BJ (cell line): ENCODE measurements at places on chromosomes 5 and 9.

DNA sequence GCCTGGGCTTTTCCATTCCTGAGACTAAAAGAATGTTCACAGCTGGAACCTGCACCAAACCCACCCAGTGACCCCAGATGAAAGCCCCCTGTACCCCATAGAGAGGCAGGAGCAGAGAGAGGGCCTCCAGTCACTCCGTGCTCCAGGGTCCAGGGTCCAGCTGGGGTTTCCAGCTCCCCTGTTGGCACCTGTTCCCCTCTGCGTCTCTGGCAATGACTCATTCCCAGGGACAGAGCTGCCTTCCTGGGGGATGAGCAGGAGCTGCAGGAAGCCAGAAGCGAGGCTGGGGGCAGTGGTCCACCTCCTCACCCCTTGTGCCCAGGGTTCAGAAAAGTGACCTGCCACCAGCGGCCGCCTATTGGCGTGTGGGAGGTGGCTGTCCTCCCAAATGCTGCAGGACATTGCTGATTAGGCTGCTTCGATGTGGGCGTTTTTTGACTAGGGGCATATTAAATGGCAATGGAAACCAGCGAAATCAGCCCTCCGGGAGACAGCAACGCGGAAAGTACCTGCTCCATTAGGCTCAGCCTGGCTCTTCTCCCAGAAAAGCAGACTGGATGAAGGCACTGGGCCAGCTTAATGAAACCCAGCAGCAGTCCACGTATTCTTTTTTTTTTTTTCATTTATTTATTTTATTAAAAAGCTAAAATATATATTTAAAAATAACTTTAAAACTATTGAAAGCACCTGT, 97.4 kb downstream of the DAP start:
- DNase-seq = peak; percentile 9

GRCh38 chr5:82622711-82623514, 344.8 kb upstream of the RPS23 start:
- DNase-seq = no peak

DNA sequence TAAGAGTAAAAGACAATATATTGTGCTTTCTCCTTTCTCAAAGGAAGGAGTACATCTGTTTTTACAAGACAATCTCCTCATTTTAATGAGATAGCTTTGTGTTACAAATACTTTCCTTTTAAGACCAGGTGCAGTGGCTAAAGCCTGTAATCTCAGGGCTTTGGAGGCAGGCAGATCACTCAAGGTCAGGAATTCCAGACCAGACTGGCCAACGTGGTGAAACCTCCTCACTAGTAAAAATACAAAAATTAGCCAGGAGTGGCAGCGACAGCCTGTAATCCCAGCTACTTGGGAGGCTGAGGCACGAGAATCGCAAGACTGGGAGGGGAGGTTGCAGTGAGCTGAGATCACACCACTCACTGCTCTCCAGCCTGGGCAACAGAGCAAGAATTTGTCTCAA, 11.8 kb downstream of the TMEM161B start:
- no peak for DNase-seq

DNA sequence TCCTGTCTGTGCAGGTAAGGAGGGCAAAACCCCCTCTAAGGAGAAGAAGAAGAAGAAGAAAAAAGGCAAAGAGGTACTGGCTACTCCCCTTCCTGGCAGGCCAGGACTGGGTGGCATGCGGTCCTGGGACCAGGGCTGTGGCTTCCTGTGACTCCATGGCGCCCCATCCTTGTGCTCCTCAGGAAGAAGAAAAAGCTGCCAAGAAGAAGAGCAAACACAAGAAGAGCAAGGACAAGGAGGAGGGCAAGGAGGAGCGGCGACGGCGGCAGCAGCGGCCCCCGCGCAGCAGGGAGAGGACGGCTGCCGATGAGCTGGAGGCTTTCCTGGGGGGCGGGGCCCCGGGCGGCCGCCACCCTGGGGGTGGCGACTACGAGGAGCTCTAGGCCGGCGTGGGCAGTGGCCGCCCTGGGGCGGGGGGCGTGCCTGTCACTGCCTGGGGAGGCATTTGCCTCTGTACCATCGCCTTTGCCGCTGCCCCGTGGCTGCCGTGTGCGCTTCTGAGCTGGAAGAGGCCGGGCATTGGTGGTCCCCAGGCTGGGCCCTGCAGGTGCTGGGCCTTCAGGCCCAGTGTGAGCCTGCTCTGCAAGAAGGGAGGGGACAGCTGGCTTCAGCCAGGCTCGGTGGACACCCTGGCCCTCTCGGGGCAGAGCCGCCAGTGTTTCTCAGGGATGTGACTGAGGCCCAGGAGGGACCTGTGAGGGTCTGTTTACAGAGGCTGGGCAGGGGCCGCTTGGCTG, 2.0 kb upstream of the AJM1 start:
- no peak for DNase-seq

- no peak for DNase-seq
These were observed 249.5 kb downstream of the MAN2A1 start for GRCh38 chr5:109939116-109939682.

- no peak for DNase-seq
These were observed 46.2 kb downstream of the SLC28A3 start for GRCh38 chr9:84294241-84294950.

GRCh38 chr5:175813943-175814630, 57.3 kb upstream of the CPLX2 start:
- DNase-seq = no peak

GRCh38 chr5:158301186-158301585, 442.2 kb upstream of the CLINT1 start:
- DNase-seq = no peak

GRCh38 chr9:18605766-18606180, 131.8 kb downstream of the ADAMTSL1 start:
- no peak for DNase-seq

DNA sequence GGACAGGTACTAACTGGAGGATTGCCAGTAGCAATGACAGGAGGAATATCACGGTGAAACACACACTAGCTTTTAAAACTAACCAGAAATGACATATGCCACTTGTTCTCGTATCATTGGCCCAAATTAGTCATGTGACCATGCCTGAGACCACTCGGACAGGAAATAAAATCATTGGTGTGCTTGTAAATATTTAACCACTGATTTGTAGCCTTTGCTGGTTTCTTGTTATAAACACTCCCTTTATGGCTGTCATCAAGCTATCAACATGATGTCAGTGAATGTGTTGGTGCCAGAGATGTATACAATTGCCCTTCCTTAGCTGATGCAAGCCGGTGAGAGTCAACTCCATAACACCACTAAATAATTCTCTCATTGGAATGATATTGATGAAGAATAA, 123.7 kb upstream of the ANKH start:
- no peak for DNase-seq

DNA sequence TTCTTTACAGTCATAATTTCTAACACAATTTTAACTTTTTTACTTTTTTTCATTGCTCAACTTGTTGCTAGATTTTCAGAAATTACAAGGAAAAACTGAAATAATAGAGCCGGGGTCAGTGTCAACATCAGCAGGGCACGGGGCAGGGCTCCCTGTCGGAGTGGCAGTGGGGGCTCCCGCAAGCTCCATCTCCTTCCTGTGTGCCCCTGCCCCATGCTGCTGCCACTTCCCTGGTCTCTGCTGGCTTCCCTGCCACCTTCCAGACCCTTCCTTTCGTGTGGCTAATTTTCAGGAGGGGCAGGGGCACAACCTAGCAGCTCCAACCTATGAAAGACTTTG, 1.0 kb upstream of the EXOC3 start:
- no peak for DNase-seq
